Stimulated activated CD4-positive, alpha-beta T cell treated with anti-CD3 and anti-CD28 coated beads, Interleukin-4, amount 100 ng/mL, for 1 hour (primary cell): ENCODE measurements at places on chromosomes 11 and 22.

DNA sequence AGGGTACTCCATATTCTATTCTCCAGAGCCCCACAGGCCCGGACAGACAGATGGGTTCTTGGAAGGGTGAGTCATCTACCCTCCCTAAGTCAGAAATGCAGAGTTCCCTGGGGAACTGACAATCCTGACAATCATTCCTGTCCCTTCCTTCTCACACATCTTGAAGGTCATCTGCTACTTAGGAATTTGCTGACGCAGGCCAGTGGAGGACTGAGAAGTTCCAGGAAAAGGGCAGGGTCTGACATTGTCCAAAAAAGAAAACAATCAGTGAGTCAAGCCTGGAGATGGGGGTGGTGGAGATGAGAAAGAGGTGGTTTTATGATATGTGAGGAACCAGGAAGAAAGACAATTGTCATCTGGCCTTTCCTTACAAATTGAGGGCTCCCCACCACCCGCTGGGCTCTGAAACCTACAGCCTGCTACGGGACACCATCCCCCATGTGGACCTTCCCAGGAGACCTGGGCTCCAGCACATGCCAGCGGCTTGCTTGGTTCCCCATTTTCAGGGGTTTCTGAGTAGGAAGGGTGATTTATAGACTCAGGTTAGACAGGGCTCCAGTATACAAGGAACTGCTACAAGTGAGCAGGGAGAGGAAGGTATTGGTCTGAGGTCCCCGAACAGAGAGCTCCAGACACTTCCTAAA lies 12.9 kb downstream of the CD59 start:
- DNase-seq, result no peak

GRCh38 chr22:20035375-20036083 lies 14.6 kb downstream of the TANGO2 start:
- no peak for DNase-seq

GRCh38 chr22:19358195-19358594 lies 66.7 kb upstream of the CLTCL1 start:
- no peak for DNase-seq

GRCh38 chr11:80084608-80085007 lies 643.8 kb upstream of the TENM4 start:
- no peak for DNase-seq

- no peak for DNase-seq
Measured at GRCh38 chr11:128095466-128095981, 491.8 kb downstream of the ETS1 start.

- DNase-seq, result no peak
Measured at GRCh38 chr11:34812905-34813576, 103.1 kb downstream of the APIP start.

- no peak for DNase-seq
Measured at GRCh38 chr11:69654001-69654659, 13.2 kb downstream of the CCND1 start.

DNA sequence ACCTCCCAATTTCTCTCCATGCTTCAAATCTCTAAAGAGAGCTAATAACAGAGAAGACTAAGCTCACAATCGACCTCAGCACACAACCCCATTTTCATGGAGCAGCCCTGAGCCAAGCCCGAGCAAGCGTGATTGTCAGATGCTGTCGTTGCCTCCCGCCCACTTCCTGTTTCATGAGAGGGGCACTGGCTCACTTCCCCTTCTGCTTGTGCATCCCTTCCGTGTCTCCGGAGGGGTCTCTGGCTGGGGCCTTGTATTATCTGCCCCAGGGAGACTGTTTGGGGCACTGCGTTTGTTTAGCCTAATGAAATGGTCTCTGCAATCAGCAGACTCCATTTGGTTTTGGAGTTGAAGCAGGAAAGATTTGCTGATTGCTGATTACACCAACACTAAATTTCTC lies 181.3 kb upstream of the SEZ6L start:
- no peak for DNase-seq

DNA sequence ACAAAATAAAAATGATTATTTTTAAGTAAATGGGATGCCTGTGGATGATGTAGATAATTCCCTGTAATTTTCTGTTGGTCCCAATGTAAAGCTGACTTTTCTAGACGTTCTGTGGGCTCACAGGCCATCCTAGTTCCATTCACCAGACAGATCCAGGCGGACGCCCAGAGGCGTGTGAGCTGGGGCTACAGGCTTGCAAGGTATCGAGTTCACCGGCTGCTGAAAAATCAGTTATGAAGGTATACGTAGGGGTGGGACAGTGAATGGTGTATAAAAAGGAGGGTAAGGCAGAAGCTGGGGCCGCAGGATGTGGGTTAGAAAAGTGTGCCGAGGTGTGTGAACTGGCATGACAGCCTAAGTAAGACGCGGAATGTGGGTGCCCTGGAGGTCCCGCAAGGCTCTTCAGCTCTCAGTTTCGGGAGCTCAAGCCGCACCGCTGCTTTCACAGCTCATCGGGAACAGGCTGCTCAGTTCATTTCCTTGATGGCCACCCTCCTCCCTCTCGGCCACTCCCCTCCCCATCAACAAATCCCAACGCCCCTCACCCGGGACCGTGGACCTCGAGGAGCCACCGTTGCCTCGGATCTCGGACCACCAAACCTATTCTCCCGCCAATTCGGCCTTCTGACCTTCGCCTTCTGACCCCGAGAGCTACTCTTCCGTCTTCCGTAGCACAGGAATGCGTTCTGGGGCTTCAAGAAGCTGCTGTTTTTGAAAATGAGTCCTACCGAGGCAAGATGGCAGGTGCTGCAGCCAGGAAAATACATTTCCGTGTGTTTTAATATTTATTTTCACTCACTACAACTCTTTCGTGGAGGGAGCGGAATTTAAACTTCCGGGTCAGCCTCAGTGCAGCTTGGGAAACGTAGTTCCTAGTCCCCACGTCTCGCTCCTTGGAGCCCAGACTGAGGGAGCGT lies at the start of gene XNDC1N:
Gene XNDC1N (minus strand): TSS at position 775 of the 917 bp plus-strand sequence. CDS start 5,241 bp downstream, outside the sequence.
- DNase-seq, result peak; percentile 55

DNA sequence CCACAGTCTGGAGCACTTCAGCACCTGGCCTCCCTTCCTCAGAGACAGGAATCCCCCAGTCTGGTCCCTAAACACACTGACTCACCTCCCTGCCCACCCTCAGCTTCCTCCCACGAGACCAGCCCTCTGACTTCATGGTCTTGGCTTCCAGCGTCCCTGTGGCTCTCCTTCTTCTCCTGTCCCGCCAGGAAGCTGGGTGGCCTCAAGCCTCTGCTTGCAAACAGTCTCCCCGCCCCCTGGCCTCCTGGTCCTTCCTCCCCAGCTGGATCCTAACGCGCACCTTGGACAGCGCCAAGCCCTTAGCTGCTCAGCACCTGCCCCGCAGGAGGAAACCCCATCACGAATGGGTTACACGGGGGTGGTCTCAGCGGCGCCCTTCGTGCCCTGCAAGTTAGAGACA lies 4.5 kb downstream of the NCF4 start:
- DNase-seq, result no peak

DNA sequence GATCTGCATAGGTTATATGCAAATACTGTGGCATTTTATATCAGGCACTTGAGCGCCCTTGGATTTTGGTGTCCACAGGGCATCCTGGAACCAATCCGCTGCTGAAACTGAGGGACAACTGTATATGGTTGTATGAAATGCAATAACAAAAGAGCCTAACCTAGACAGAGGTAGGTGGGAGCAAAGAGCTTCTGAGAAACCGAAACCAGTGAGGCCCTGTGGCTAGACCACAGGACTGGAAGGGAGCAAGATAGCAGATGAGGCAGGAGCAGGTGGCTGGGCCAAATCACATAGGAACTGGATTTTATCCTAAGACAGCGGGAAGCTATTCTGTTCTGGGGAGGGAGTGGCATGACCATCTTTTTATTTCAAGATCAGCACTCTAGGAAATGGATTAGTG lies 30.1 kb downstream of the RCN1 start:
- DNase-seq, result no peak

GRCh38 chr22:24435861-24436371 lies 8.5 kb downstream of the ADORA2A start:
- DNase-seq, result no peak

- DNase-seq, result no peak
Measured at GRCh38 chr11:78234006-78234405, 45.3 kb downstream of the USP35 start.

GRCh38 chr11:71537537-71537936 lies 288 bp upstream of the KRTAP5-8 start:
- no peak for DNase-seq

GRCh38 chr11:2708151-2708581 lies 8.4 kb upstream of the KCNQ1OT1 start:
- DNase-seq, result no peak

DNA sequence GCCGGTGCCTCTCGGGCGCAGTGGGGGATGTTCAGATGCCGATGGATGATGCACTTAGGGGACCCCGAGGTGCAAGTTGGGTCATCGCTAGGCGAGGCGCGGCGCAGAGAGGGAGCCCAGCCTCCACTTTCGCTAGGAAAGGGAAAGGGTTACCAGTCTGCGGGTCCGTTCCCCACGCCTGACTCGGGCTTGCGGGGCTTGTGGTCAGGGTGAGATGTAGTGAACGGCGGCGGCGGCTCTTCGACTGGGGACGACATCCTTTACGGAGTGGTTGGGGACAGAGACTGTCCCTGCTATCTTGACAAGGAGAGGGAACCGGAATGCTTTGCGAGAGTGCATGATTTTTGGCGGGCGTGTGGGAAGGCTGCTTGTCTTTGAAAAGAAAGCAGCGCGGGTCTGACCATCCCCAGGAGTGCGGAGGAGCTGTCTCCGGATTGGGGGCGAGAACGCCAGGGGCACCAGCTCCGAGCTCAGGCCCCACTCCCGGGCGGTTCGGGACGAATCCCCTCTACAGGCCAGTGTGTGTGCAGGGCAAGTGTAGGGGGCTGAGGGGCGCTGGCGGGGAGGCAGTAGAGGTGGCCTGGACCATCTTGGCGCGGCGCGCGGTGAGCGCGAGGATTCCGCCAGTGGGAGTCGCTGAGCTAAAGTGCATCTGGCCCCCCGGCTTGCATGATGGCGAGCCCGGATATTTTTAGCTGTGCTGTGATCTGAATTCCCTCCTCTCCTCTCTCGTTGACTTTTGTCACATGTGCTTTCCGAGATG lies 1.1 kb downstream of the FAT3 start:
- no peak for DNase-seq

- DNase-seq, result no peak
Measured at GRCh38 chr22:24827296-24827695, 21.3 kb downstream of the SGSM1 start.

- DNase-seq, result peak; percentile 75
Measured at GRCh38 chr11:69918938-69919650, 99.9 kb upstream of the FGF3 start.

DNA sequence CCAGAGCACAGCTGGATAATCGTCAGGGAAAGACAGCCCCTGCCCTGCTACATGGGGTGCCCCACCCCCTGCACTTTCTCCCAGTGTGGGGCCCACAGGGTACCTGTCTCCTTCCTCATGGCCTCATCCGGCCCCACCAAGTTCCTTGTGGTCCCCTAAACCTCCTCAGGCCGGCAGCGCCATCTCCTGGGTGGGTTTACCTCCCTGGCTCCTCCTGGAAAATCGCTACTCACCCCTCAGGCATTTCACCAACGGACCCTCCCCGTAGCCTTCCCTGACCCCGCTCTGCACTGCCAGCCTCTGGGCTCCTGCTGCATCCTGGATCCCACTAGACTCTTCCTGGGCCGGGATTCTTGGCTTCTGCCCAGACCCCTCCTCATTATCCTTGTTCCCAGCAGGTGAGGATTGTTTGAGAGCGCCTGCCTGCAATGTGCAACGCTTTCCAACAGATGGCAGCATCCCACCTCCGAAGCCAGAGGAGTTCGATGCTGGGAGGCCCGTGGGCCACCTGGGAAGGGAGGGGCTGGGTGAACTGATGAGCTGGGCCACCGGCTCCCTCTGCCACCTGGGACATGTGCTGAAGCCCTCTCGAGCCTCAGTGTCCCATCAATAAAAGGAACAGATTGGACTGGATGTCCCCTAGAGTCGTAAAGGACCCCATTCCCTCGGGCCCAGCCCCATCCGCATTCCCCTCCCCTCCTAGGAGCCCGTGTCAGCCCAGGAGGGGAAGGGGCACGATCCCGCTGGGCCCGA lies 44.2 kb upstream of the TTLL12 start:
- DNase-seq, result peak; percentile 67

GRCh38 chr11:35714882-35715627 lies 52.5 kb downstream of the TRIM44 start:
- no peak for DNase-seq
